Bone marrow (tissue), 2 donors: ENCODE measurements at places on chromosomes 11 and 22.

DNA sequence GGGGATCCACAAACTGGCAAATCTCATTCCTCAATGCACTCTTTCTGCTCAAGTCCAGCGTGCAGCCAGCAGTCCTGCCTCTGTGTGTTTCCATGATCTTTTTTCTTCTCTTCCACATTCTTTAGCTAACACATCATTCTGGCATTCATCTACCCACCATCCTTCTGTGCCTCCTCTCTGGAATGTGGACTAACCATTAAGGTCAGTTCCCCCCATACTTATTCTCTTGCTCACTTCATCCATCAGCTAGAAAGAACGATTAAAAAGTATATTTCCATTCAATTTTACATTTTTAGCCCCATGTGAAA lies 7.8 kb downstream of the KIRREL3 start:
- no peak for DNase-seq

DNA sequence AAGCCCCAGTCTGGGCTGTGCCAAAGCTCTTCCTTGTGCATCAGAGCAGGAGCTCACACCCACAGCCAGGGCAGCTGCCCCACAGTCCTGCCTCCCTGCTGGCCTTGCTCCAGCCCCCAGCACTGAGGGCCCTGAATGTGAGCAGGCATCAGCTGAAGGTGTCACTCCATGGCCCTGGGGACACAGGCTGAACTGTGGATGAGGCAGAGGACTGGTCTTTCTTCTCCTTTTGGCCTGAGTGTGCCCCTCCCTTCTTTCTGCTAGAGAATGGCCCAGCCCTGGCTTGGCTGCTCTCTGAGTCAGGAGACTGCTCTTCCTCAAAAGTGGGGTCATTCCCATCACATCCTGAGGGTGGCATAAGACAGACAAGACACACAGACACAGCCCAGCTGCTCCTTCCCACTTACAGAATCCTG lies 16.2 kb downstream of the OTOG start:
- no peak for DNase-seq

DNA sequence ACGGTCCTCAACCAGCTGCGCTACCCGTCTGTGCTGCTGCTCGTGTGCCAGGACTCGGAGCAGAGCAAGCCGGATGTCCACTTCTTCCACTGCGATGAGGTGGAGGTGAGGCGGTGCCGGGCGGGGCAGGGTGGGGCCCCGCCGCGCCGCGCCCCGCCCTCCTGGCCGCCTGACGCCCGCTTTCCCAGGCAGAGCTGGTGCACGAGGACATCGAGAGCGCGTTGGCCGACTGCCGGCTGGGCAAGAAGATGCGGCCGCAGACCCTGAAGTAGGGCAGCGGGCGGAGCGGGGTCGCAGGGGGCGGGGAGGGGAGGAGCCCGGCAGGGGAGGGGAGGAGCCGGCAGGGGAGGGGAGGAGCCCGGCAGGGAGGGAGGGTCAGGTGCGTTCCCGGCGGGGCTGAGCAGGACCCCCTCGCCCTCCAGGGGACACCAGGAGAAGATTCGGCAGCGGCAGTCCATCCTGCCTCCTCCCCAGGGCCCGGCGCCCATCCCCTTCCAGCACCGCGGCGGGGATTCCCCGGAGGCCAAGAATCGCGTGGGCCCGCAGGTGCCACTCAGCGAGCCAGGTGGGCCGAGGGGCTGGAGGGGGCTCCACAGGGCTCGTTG lies 14.7 kb downstream of the EPS8L2 start:
- no peak for DNase-seq

GRCh38 chr11:111303461-111303860 lies 5.1 kb downstream of the POU2AF3 start:
- no peak for DNase-seq

GRCh38 chr11:63629426-63629825 lies 15.2 kb upstream of the PLAAT3 start:
- DNase-seq, result no peak

DNA sequence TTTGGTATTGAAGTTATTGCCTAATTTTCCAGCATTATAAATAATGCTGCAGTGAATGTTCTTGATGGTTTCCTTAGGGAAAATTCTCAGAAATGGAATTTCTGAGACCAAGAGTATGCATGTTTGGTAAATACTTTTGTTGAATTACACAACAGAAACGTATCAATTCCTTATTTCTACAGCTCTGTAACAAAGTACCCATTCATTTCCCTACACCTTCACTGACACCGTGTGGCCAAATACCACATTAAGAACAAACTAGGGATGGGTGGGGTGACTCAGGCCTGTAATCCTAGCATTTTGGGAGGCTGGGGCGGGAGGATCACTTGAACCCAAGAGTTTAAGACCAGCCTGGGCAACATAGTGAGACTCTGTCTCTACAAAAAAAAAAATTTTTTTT lies 21.8 kb downstream of the MCAM start:
- no peak for DNase-seq

GRCh38 chr11:27427183-27427980 lies 45.2 kb downstream of the LGR4 start:
- no peak for DNase-seq

- DNase-seq, result no peak
Measured at GRCh38 chr11:61377461-61378160, 14.8 kb upstream of the TMEM216 start.

DNA sequence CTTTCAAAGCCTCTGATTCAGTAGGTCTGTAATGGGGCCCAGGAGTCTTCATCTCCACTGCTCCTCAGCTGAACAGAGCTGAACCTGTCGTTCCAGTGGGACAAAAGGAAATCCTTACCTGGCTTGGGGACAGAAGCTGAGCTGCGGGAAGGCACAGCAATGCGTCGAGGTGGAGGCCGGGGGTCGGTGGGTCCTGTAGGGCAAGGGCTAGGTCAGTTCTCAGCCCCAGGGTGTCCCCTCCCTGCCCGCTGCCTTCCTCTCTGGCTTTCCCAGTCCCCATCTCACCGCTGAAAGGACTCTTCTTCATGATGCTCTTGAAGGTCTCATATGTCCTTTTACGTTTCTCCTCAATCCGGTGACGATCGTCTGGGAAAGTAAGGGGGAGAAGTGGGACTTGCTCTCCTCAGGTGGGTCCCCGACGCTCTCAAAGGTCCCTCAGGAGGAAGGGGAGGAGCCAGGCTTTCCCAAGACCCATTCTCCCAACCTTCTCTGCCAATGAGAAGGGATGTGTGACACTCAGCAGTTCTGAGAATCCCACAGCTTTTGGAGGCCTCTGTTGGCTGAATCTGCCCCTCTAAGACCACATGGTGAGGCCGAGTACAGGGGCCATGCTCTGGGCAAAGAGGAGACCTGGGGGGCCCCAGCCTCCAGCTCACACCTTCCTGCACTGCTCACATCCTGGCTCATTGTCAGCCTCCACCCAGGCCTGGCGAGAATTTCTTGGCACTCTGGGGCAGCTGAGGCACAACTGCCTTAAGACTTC lies 7.0 kb downstream of the RELA start:
- DNase-seq, result no peak

DNA sequence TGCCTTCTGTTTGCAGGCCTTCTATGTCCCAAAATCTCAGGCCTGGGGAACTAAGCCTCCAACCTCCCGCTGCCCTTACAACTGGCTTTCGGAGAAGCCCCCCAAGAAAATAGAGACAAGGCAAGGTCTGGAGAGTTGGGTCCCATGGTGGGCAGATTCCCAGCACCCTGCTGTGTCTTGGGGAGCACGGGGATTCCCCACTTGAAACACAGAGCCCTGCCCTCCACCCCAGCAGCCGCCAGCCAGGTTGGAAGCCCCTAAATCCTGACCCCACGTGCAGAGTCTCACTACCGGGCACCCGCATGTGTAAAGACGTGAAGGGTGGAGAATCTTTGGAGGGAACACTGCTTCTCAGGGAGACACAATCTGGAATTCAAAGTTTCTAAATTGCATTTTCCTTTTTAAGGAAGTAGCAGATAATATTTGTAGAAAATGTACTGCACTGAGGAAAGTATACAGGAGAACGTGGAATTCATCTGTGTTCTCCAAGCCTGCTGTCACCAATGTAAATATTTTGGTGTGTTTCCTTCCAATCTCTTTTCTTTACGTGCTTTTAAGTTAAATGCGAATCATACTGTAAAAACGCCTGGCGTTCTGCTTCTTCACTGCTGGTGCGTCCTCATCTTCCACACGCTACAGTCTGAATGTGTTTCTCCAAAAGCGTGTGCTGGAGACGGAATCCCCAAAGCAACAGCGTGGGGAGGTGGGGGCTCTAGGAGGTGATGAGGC lies 220.9 kb downstream of the BRD1 start:
- no peak for DNase-seq

GRCh38 chr11:29173660-29174062 lies 843.2 kb downstream of the KCNA4 start:
- no peak for DNase-seq

DNA sequence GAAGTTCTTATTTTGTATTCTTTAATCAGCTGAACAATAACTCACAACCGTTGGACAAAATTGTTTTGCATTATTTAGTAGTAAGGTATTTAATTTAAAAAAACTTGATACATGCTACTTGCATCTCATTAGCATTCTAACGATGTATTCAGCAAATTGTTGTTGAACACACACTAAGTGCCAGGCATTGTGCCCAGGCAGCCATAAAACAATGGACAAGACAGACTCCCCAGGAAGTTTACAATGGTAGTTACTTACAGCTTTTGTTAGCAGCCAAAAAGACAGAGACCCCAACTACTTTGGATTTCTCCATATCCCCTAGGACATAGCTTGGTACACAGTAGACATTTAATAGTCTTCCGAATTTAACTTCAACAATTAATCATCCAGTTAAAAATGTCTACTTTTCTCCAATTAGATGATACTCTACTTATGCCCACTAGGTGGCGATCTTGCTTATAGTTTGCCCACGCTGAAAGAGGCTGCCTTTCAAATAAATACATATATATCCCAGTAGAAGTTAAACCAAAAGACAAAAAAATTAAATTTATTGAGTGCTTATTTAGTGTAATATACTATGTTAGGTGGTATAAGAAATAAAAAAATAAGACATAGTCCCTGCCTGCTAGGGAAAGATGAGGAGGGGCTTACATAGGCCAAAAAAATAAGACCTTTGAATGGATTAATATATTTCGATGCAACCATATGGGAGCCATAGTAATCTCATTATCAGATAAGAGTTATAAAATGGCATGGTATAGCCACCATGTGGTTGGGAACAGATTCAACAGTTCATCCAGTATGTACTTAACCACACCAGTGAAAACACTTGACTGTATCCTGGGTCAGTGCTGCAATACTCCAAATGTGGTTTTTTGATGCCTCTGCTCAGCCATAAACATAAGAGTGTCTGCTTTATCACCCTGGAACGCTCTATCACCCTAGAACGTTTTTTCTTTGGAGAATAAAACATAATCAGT lies 2.0 kb upstream of the FJX1 start:
- peak; percentile 64 for DNase-seq

DNA sequence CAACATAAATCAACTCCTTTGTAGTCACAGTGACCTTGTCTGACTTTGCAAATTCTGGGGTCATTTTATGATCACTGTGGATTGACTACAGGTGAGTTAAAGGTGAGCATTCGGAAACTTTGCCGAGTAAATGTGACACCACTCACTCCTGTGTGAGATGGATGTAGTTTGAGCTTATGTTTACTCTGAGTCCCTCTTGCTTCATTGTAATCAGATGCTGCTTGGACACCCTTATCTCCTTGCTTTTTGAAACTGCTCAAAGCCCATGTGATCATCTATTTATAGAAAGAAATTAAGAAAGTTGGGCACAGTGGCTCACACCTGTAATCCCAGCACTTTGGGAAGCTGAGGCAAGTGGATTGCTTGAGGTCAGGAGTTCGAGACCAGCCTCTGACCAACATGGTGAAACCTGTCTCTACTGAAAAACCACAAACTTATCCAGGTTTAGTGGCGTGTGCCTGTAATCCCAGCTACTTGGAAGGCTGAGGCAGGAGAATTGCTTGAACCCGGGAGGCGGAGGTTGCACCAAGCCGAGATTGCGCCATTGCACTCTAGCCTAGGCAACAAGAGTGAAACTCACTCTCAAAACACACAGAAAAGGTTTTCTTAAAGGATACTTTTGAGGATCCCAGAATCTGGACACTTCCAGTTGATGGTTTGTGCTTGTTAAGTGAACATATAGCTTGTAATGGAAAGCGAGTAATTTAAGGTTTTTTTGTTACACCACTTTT lies 7.2 kb downstream of the FAM118A start:
- no peak for DNase-seq

- no peak for DNase-seq
Measured at GRCh38 chr11:66969584-66970225, 5.4 kb upstream of the C11orf86 start.
